ENCODE measurements at places on chromosomes 2 and 18. TPM values are rescaled to one million over a fixed set of nuclear protein-coding genes. Genes with fewer than 3 reads are reported as not detected.

DNA sequence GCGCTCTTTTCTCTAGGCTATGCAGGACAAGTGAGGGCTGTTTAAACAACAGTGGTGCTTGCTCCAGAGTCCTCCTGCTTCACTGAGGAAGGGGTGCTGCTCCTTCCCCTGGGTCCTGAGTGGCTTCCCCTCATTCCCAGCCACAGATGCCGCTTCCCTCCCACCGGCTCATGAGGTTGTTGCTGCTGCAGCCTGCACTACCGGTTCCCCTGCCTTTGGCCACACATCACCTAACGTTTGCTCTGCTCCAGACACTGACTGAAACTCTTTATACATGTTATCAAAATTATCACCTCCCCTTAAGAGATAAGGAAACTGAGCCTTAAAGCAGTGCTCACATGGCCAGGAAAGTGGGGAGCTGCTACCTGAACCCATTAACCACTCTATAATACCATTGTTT lies 130.8 kb upstream of the LGALSL start:
- no peaks in the 10 kb centered on the region for H3K36me3 ChIP-seq
- H3K27ac ChIP-seq, result no peak overlapping the region
- peaks cover 9% of the 10 kb centered on the region for H3K4me1 ChIP-seq
- no peaks in the 10 kb centered on the region for H3K27me3 ChIP-seq

- H3K27me3 ChIP-seq, result no peaks in the 10 kb centered on the region
- H3K27ac ChIP-seq, result no peak overlapping the region
- no peak for DNase-seq
- H3K4me1 ChIP-seq, result peaks cover 7% of the 10 kb centered on the region
- no peaks in the 10 kb centered on the region for H3K36me3 ChIP-seq
These were observed 14.8 kb upstream of the GLI2 start for GRCh38 chr2:120720746-120721375.

- no peak overlapping the region for H3K27ac ChIP-seq
- no peaks in the 10 kb centered on the region for H3K36me3 ChIP-seq
- H3K4me3 ChIP-seq, result no peak overlapping the region
These were observed 59.6 kb downstream of the BCL11A start for GRCh38 chr2:60493804-60494387.

- no peaks in the 10 kb centered on the region for H3K36me3 ChIP-seq
- no peak overlapping the region for H3K4me3 ChIP-seq
- H3K27me3 ChIP-seq, result no peaks in the 10 kb centered on the region
- peaks cover 58% of the 10 kb centered on the region for H3K4me1 ChIP-seq
These were observed 49.2 kb downstream of the CRIM1 start for GRCh38 chr2:36404754-36405153.

DNA sequence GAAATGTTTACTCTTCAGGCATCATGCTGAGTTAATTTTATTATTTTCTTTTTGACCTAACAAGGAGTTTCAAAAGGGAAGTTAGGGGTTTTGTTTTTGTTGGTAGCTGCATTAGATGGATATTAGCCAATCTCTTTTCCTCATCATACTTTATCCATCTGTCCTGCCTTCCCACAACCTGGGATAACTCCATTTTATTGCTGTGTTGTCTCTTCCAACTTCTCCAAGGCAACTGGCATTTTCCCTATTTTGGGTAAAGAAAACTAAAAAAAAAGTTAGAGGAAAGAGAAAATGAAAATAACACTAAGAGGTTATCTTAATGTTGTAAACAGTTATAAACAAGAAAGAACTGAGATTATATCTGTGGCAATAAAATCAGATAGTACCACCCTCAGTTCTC lies 147.0 kb downstream of the PID1 start:
- no peak overlapping the region for H3K27ac ChIP-seq
- no peaks in the 10 kb centered on the region for H3K36me3 ChIP-seq
- H3K4me3 ChIP-seq, result no peak overlapping the region
- H3K27me3 ChIP-seq, result no peaks in the 10 kb centered on the region
- H3K4me1 ChIP-seq, result peaks cover 3% of the 10 kb centered on the region
- no peak for DNase-seq

DNA sequence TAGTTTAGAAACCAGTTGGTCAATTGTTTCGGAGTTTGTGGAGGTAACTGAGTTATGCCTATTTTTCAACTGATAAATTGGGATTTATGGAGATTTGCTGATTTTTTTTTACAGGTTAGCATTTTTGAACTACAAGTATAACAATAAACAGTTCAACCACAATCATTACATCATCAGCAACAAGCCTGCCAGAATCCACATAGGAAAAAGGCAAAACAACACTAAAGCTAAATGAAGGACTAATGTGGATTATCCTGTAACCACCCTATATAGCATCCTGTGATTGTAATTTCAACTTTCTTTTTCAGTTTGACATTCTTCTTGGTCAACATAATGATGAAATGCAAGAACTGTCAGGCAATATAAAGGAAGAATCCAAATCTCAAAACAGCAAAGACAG lies 76.5 kb downstream of the CCDC102B start:
- no peaks in the 10 kb centered on the region for H3K4me1 ChIP-seq
- DNase-seq, result no peak
- H3K27ac ChIP-seq, result no peak overlapping the region
- no peaks in the 10 kb centered on the region for H3K27me3 ChIP-seq

DNA sequence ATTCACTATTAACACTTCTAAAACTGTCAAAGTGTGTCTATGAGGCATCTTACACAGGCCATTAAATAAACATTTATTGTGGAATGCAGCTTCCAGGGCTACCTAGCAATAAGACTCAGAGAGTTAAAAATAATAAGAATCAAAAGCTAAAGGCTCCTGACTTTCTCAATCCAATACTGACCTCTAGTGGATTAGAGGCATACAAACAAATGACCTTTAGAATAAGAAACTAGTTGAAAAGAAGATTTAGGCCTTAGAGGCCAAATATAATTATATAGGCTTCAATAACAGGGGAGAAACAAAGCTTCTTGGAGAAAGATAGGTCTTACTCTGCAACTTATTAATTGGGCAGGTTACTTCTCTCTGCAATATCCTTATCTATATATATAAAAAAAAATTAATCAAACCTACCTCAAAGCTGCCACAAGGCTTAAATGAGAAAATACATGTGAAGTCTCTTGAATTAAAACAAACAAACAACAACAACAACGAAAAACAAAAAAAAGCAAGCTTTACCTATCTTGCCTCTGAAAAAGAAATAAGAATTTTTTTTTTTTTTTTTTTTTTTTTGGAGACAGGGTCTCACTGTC lies 246.1 kb downstream of the EXOC6B start:
- no peak overlapping the region for H3K4me3 ChIP-seq
- H3K36me3 ChIP-seq, result no peaks in the 10 kb centered on the region
- peaks cover 5% of the 10 kb centered on the region for H3K4me1 ChIP-seq
- no peaks in the 10 kb centered on the region for H3K27me3 ChIP-seq

DNA sequence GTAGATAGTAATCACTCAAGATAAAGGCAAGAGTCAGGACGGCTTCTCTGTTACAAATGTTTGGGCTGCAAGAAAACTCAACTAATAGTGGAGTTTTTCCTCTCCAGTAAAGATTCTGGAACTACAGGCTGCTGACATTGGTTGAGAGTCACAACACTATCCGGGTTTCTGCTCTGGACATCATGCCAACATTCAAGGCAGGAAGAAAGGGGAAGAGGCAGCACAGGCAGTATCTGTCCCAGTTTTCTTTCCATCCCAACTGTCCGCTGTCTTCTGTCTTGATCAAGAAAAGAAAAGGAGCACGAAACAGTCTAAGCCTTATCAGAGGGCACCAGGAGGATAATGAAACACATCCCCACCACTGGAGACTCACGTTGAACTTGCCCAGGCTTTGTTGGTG lies 132.1 kb downstream of the MAIP1 start:
- no peak overlapping the region for H3K4me3 ChIP-seq
- DNase-seq, result no peak
- H3K4me1 ChIP-seq, result no peaks in the 10 kb centered on the region
- no peaks in the 10 kb centered on the region for H3K27me3 ChIP-seq
- no peaks in the 10 kb centered on the region for H3K36me3 ChIP-seq

DNA sequence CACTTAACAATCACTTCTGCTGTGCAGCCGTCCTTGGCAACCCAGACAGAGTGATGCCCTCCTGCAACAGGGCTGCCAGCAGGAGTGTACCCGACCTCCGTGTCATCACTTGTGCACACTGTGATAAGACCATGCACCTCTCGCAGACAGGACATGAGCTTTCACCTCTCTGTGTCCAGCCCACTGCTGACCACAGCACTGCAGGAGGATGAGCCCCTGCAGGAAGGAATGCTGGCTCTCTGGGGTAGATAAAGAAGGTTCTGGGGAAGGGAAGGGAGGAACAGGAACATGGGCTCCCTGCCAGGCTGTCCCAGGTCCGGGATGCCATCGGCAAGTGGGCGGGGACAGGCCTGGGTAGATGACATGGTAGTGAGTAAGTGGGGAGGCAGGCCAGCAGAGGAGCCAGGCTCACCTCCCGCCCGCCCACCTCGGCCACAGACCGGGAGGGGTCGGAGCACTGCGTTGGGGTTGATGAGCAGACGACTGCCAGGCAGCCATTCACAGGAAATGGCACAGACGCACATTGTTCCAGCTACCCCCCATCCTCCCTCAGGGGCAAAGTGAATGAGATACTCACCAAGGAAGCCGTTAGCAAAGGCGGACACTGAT lies 18.6 kb upstream of the COL6A3 start:
- no peaks in the 10 kb centered on the region for H3K27me3 ChIP-seq
- H3K4me1 ChIP-seq, result peaks cover 38% of the 10 kb centered on the region
- no peak overlapping the region for H3K27ac ChIP-seq
- DNase-seq, result no peak
- no peaks in the 10 kb centered on the region for H3K36me3 ChIP-seq

DNA sequence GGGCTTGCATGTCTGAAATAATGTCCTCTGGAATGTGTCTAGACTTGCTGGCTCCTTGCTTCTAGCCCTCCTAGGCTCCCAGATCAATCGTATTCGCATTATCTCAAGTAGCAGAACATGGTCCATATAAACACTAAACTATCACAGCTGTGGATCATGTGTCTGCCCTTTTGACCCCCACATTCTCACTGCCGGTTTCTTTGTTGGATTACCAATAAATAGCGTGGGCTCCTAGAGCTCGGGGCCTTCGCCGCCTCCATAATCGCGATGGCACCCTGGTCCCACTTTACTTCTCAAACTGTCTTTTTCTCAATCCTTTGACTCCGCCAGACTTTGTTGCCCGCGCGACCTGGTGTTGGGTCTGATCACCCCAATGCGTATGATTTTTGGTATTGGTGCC lies 6.3 kb upstream of the SCYGR8 start:
- no peaks in the 10 kb centered on the region for H3K36me3 ChIP-seq
- no peaks in the 10 kb centered on the region for H3K4me1 ChIP-seq
- H3K4me3 ChIP-seq, result no peak overlapping the region
- no peak for DNase-seq

GRCh38 chr18:10015941-10016819 lies 102.4 kb downstream of the VAPA start:
- no peaks in the 10 kb centered on the region for H3K36me3 ChIP-seq
- DNase-seq, result no peak
- peak overlapping the region; percentile 65 for H3K27ac ChIP-seq
- H3K27me3 ChIP-seq, result no peaks in the 10 kb centered on the region

- H3K4me3 ChIP-seq, result peak overlapping the region; percentile 48
- DNase-seq, result peak; percentile 33
- H3K4me1 ChIP-seq, result peaks cover 16% of the 10 kb centered on the region
- peak overlapping the region; percentile 78 for H3K27ac ChIP-seq
These were observed 67.1 kb downstream of the ZBTB7C start for GRCh38 chr18:48342125-48342524.

DNA sequence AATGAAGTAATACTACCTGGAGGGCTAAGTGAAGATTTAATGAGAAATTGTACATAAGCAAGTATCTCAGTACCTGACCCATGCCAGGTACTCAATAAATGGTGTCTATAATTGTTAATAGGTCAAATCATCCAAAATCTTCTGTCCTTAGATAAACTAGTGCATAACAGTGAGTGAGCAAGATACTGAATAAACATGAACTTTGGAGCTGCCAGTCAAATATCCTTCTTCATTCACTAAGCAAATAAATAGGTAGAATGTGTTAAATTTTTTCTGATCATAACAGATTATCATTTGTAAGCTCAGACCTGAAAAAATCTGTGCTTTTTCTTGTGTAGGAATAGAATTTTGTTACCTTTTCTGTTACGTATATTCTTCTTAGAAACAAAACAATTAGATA lies 39.6 kb downstream of the RAB3GAP1 start:
- H3K36me3 ChIP-seq, result peaks cover 14% of the 10 kb centered on the region
- no peak overlapping the region for H3K4me3 ChIP-seq
- no peaks in the 10 kb centered on the region for H3K27me3 ChIP-seq
- no peak overlapping the region for H3K27ac ChIP-seq

DNA sequence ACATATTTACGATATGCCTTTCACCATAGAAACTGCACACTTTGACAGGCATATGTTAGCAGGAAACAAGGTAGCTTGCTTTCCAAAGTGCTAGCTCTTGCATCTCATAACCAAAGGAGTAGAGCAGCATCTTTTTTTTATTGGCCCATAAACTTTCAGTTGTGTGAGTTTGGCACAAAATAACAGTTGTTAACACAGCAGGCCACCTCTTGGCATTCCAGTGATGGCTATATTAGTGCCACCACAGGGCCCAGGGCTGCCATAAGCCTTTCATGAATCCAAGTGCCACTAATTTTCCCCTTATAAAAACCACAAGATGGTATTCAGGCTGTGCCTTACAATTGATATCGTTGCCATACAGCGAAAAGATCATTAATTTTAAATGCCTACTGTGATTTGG lies 40.3 kb upstream of the KLF7 start:
- H3K36me3 ChIP-seq, result no peaks in the 10 kb centered on the region
- H3K4me3 ChIP-seq, result no peak overlapping the region
- no peak overlapping the region for H3K27ac ChIP-seq
- no peaks in the 10 kb centered on the region for H3K27me3 ChIP-seq
- H3K4me1 ChIP-seq, result no peaks in the 10 kb centered on the region

GRCh38 chr2:215554689-215555498 lies 119.0 kb upstream of the FN1 start:
- H3K27ac ChIP-seq, result no peak overlapping the region
- H3K4me1 ChIP-seq, result no peaks in the 10 kb centered on the region
- no peaks in the 10 kb centered on the region for H3K27me3 ChIP-seq

- H3K27me3 ChIP-seq, result no peaks in the 10 kb centered on the region
- H3K27ac ChIP-seq, result no peak overlapping the region
- H3K4me3 ChIP-seq, result no peak overlapping the region
- no peaks in the 10 kb centered on the region for H3K4me1 ChIP-seq
- H3K36me3 ChIP-seq, result no peaks in the 10 kb centered on the region
- no peak for DNase-seq
These were observed 122.1 kb downstream of the TMEM247 start for GRCh38 chr2:46601328-46601963.

GRCh38 chr2:108412995-108413710 lies 35.4 kb downstream of the SULT1C4 start:
- no peaks in the 10 kb centered on the region for H3K4me1 ChIP-seq
- no peaks in the 10 kb centered on the region for H3K27me3 ChIP-seq
- no peaks in the 10 kb centered on the region for H3K36me3 ChIP-seq

- no peaks in the 10 kb centered on the region for H3K27me3 ChIP-seq
- peaks cover 15% of the 10 kb centered on the region for H3K4me1 ChIP-seq
- peak overlapping the region; percentile 89 for H3K4me3 ChIP-seq
- peak overlapping the region; percentile 87 for H3K27ac ChIP-seq
- DNase-seq, result no peak
These were observed 1.8 kb upstream of the AGBL5 start for GRCh38 chr2:27049422-27050280.

GRCh38 chr2:37855283-37856041 lies 69.6 kb upstream of the RMDN2 start:
- peak overlapping the region; percentile 32 for H3K4me3 ChIP-seq
- no peaks in the 10 kb centered on the region for H3K36me3 ChIP-seq
- peak overlapping the region; percentile 59 for H3K27ac ChIP-seq

Gene ARMC9
- total RNA-seq, result 103 TPM

Gene BUB1
- total RNA-seq, result 0.27 TPM

Gene FEV
- not detected for total RNA-seq

Gene ZAP70
- 5.3 TPM for total RNA-seq

Gene TACR1
- total RNA-seq, result 3.9 TPM

Gene GKN1
- total RNA-seq, result 20.7 TPM
